Activated effector memory CD4-positive, alpha-beta T cell treated with Interleukin-2 at 50 U/mL for 16 hours (primary cell): ENCODE measurements at places on chromosomes 7 and 10.

DNA sequence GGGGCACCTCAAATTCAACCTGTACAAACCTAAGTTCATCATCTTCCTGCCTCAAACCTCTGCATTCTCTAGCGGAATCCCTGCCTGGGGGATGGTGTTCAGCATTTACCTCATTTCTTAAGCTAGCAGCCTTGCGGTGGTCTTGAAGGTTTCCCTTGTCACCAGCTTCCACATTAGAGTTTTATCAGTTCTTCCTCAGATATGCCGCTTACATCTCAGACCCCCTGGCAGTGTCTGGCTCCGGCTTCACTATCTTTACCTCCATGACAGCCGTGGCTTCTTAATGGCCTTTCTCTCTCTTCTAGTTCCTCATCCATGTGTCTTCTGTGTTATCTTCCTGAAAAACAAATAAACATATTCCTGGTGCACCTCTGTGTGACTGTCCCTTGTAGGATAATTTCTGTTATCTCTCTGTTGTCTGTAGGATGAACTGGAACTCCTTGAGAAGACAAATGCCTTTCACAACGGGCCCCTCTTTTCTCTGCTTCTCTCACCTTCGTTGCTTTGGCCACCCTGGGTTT is 101.1 kb upstream of the BMPER start:
- no peak for DNase-seq

DNA sequence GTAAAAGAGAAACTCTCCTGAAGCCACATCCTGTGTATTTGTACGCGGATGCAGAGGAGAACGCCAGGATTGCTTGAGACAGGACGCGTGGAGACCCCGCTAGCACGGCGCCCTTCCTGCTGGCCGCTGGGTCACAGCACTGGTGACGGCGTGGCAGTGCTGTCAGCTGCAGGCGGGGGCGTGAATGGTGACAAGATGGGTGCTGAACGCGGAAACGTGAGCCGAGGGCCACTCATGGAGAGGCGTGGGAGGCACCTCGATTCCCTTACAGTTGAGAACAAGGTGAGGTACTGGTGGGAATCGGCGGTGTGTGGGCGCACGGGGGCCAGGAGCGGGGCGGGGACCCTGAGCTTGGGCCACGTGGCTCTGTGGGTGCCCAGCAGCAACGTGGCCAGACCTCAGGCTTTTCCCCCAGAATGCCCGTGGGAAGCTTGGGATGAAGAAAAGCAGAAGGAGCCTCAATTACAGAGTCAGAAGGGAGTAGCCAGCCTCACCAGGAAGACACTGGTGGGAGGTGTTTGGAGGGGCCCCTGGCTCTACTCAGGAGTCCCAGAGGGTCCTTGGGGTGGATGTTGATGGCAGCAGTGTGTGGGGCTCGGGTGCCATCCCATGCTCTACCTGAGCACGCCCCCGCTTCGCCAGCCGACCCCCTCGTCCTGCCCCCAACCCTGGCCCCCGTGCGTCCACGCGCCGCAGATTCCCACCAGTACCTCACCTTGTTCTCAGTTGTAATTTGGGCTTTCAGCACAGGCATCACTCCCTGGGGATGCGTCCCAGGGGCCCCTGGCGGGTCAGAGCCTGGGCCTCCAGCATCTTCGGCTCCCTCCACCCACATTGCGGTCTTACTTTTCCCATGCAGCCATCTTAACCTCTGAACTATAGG is 208.4 kb upstream of the TCERG1L start:
- DNase-seq, result no peak

DNA sequence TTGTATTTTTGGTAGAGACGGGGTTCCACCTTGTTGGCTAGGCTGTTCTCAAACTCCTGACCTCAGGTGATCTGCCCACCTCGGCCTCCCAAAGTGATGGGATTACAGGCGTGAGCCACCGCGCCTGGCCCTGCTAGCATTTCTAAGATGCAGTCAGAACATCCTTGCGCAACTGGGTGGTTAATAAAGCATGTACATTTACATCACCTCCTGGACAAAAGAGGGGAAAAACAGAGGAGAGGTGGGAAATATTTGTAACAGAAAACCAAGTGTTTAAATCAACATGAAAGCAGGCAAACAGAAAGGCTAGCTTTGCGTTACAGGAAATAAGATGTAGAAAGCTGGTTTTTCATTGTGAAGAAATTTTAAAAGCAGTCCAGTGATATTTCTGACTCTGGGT is 220.9 kb upstream of the KMT2E start:
- DNase-seq, result no peak

DNA sequence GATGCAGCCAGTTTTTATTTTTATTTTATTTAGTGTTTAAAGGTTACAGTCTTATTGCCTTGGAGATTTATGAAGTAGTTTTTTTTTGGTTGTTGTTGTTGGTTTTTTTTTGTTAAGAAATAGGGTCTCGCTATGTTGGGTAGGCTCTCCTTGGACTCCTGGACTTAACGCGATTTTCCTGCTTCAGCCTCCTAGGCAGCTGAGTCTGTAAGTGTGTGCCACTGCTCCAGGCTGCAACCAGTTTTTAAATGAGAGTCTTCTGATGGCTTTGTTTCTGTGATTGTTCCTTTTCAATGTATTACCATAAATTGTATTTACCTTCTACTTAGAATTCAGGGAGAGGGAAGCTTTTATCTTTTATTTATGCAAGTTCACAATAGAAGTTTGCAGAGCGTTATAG is 62.8 kb downstream of the BICC1 start:
- DNase-seq, result no peak

DNA sequence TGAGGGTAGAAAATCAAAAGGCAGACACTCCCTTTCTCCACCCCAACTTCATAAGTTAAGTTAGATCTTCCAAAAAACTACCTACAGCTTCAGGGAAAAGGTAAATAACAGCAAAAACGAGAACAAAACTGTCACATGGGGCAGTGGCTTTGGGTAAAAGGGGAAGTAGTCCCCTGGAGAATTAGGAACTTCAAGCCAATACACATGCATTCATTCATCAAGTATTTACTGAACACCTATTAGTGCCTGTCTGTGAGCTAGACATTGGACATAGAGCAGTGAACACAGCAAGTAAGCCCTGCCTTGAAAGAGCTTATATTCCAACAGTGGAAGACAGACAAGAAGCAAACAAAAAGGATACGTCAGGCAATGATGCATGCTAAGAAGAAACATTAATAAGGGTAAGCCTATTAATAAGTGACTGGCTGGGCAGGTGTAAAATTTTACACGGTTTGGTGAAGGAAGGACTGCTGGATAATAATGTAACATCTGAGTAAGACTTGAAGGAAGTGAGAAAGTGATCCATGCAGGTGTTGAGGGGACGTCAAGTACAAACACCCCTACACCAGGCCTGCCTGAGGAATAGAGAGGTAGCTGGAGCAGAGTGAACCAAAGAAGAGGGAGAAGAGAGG is 69.6 kb upstream of the RAPGEF5 start:
- no peak for DNase-seq

- DNase-seq, result no peak
Measured at GRCh38 chr7:104940023-104940710, 73.8 kb upstream of the KMT2E start.

GRCh38 chr10:70123817-70124216 is 8.8 kb downstream of the AIFM2 start:
- no peak for DNase-seq

DNA sequence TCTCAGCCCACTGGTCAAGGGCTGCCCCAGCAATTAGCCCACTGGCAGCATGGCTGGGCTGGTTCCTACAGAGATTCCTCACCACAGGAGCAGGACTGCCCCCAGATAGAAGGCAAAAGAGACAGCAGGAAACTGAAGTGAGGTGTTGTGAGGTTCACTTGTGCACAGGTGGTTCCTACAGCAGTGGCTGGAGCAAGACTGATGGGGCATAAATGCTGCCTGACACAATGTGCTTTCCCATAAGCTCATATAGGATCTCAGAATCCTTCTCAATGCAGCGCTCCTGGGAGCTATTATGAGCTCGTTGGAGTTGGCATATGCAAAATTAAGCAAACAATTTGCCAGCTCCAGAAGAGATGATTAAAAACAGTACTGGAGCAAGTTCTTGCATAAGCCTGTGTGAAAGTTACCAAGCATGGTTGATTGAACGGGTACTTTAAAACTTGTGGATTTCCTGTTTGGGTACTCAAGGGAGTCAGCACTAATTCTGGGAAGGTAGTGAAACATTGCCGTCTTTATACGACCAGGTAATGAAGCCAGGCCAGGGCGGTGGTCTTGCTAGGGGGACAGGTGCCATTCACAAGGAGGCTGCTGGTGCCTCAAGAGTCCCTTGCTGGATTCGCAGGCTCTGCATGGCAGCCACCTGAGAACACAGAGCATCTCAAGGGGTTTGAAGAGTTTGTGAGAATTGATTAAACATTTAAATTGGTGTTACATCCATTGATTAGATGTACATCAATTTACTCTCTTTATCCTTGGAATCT is 20.3 kb upstream of the PRKCQ start:
- no peak for DNase-seq

GRCh38 chr7:99926321-99926720 is 3.1 kb downstream of the GJC3 start:
- DNase-seq, result no peak

- no peak for DNase-seq
Measured at GRCh38 chr10:115052226-115052625, 40.9 kb upstream of the ATRNL1 start.

GRCh38 chr10:52387744-52388143 is 73.7 kb downstream of the DKK1 start:
- DNase-seq, result no peak

DNA sequence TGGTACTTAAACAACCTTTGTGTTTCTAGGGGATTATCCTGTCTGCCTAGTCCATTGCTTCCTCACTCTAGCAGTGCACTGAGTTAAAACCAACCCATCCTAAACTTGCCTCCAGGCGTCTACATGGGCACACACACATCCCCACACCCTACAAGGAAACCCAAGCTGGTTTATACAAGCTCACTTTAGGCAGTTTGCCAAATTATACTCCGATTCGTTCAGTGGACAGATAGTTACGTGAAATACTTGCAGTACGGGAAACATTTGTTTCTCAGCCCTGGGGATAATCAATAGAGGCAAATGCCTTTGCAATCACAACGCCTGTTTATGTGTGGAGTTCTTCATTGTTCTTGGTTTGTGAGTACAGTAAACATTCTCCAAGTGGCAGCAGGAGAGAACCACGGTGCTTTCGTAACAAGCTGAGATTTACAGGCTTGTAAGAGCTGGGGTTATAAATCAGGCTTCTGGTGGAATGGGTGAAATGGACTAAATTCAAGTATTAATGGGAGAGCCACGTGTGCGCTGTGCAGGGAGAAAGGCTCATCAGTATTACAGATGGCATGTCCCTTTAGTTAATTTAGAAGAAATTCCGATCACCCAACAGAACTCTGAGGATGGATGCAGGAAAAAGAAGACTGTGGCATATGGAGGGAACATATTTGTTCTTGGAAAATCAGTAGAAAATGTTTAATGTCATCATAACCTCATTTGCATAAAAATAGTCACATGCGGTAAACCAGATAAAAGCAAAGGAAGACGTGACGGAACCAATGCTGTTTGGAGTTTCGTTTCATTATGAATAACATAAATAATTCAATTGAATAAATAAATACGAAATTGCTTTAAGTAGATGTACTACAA is 217.1 kb downstream of the GALNT17 start:
- no peak for DNase-seq

DNA sequence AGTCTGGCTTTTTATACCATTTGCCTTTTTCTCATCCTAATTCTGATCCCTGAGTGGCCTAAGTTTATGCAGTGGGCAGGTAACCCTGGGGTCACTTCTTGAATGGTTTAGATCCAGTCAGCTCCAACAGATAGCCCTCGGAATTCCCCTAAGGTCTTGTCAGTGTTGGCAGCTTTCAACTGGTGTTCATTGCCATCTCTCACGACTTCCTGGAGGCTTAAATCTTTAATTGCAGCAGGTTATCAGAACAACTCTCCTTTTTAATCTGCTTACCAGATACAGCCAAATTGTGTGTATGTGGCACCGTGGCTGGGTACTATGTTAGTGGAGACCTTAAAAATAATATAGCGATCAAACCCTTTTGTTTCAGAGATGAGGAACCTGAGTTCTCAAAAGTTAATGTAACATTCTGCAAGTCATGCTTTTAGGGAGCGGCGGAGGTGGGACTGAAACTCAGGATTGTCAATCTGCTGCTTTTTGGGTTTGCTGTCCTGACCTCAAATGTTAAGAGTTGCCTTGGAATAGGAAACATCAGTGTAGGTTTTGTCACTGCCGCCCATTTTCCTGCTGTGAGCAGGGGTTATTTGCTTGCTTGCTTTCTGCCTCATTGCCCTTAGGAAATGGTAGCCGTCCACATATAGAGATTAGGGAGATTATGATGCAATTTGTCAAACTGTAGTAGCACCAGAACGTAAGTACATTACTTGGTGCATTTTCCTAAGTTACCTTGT is 818 bp downstream of the DLD start:
- DNase-seq, result no peak

DNA sequence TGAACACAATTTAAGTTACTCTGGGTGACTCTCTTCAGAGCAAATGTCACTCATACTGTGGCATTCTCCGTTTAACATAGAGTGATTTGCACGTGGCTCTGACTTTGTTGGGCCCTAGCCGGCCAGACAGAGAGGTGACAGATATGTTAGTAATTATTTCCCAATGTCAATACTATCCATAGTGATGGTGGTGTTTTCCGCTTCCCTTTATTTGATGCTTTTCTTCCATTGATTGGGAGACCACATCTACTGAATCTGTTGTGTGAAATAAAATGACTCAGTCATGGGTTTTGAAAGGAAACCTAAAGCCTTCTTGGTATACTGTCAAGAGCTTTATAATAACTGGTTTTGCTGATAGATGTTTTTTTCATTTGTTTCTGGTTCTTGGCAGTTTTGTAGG is 7.4 kb downstream of the AVL9 start:
- DNase-seq, result no peak

DNA sequence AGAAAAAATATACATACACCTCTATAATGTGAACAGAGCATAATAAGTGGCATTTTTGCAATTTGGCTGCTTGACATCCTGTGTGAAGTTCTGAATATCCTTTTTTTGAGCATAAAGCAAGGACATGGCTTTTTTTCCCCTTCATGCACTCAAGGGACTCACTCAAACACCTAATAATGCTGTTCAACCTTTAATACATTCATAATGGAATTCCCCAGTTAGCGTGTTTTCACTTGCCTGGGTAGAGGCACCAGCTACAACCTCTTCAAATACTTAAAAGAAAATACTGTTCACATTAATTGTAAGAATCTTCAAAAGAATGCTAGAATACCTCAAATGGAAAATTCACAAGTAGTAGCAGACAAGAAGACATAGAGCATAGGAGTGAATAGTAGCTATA is 316.8 kb downstream of the PCDH15 start:
- no peak for DNase-seq

DNA sequence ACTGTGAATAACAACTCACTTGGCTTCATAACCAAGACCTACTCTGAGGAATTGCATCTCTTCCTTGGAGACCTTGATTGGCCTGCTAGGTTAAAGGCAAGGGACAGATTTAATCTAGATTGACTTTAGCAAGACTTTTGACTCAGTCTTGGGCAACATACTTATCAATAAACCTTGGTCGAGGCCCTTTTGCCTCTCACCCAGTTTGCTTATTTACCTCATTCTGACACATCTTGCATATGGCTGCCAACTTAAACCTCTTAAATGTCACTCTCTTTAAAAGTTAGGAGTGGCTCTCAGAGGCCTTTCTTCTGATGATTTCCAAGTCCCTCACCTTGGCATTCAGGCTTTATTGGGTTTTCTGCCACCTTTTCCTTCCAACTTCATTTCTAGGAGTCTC is 124.5 kb downstream of the BAMBI start:
- no peak for DNase-seq
